Activated CD4-positive, alpha-beta T cell treated with anti-CD3 and anti-CD28 coated beads, Interleukin-2, Interleukin-6, amounts not matched to agents 100 ng/mL and 50 ng/mL, durations not matched to agents 16 hours and 8 hours (primary cell): ENCODE measurements at places on chromosomes 7 and 10.

- DNase-seq: no peak
Observed at GRCh38 chr10:35497909-35498308, 107.2 kb upstream of the GJD4 start.

DNA sequence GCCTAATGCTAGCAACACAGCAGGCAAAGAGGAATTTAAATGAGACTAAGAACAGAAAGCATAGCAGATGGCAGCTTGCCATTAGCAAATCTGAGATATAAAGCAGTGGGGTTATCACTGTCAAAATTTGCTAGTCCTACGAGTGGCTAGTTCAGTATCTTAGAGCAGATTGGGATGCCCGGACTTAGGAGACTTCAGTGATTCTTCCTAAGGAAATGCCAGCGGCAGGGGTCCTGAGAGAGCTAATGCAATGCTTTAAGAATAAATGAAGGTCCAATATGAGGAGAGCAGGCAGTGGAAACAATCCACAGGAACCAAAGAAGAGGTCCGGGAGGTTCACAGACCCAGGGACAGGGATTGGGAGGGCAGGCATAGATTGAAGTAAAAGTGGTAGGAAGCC, 169.3 kb upstream of the NPSR1 start:
- no peak for DNase-seq

DNA sequence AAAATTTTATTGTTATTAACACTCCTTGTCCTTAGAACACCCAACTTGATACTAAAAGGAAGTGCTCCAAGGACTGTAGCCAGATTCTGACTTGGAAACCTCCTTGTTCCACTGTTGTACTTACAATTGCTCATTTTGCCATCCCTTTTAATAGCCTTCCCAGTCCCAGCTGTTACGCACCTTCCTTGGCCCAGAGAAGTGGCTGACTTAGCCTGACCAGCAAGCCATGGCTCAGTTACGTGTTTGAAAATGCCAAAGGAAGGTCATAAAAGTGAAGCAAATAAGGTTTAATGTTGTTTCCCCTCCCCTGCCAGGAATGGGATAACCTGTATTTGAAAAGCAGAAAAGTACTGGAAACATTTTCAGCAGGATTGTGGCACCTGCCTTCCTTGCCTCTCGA, 3.7 kb upstream of the ANKRD1 start:
- DNase-seq: no peak

- DNase-seq: no peak
Observed at GRCh38 chr7:48245751-48246472, 74.7 kb downstream of the ABCA13 start.

GRCh38 chr10:16519908-16520861, 1.5 kb downstream of the C1QL3 start:
- DNase-seq: peak; percentile 13

- no peak for DNase-seq
Observed at GRCh38 chr7:8211725-8212096, 50.3 kb downstream of the ICA1 start.

DNA sequence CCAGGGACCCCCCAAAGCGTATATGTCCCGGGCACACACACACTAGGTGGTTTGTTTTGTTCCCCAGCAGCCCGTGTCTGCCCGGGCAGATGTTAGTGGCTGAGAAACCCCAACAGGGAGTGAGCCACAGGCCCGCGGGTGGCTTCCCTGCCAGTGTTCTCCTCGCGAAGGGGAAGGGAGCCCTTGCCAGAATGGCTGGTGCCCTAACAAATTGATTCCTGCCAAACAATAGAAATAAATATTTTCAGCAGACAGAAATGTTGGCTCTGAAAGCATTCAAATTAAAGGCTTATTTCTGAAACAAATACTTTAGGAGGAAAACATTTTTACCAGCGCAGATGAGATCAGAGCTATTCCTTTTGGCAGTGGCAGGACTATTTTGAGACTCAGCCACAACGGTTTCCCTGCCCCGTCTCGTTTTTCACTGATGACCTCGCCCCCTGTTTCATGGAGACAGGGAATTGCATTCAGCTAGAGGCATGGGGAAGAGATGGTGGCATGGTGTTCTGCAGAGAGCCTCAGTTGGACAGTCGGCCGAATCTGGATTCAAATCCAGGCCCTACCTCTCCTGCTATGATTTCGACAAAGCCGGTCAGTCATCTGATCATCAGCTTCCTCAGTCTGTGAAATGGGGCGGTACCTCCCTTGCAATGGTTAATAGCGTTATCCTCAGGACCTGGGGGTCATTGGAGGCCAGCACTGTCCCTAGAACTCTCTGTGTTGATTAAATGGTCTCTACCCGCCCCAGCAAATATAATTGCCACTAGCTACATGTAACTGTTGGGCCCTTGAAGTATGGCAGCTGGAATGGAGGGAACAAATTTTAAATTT, 84.5 kb downstream of the CUX1 start:
- no peak for DNase-seq

DNA sequence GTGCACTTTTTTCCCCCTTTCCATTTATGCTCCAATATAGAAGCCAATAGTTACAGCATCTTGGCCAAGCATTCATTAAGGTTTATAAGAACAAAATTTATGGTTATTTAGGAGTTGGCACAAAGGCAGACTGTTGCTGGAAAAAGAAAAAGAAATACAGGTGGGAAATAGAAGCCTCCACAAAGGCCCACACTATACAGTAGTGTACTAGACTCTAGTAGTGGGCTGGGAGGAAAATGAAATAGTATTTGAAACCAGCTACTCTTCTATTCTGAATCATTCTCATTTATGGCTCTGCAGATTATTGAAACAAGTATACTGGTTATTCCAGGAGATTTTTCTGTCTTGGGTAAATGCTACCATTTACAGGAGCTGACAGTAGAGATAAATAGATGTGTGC, 80.9 kb upstream of the CDK6 start:
- no peak for DNase-seq
